Stimulated activated CD4-positive, alpha-beta T cell treated with anti-CD3 and anti-CD28 coated beads, Interleukin-4, amount 100 ng/mL, for 4 hours (primary cell): ENCODE measurements at places on chromosomes 13 and 19.

- no peak for DNase-seq
Measured at GRCh38 chr13:93001866-93002461, 224.6 kb upstream of the GPC6 start.

- no peak for DNase-seq
Measured at GRCh38 chr13:21668732-21669275, 2.1 kb upstream of the FGF9 start.

GRCh38 chr13:34352958-34353357 lies 535.0 kb downstream of the RFC3 start:
- no peak for DNase-seq

GRCh38 chr13:77544758-77545338 lies 9.3 kb downstream of the SCEL start:
- no peak for DNase-seq

GRCh38 chr19:5480427-5480836 lies 25.2 kb downstream of the ZNRF4 start:
- peak; percentile 9 for DNase-seq

DNA sequence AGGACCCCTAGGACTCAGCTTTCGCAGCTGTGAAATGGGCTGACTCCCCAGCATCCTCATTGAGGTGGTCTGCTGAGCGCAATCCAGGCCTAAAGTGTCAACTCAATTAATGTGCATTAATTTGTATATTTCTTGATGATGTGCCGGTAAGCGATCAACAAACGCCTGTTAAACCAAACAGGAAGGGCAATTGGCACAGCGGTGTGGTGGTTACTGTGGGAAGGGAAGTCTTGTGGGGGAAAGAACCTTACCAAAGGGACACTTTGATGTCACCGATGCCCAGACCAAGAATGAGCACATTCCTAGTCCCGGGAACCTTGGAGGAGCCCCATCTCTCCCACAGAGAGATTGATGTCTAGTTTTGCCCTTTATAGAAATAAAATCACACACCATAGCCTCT lies 1.6 kb downstream of the JAK3 start:
- no peak for DNase-seq

DNA sequence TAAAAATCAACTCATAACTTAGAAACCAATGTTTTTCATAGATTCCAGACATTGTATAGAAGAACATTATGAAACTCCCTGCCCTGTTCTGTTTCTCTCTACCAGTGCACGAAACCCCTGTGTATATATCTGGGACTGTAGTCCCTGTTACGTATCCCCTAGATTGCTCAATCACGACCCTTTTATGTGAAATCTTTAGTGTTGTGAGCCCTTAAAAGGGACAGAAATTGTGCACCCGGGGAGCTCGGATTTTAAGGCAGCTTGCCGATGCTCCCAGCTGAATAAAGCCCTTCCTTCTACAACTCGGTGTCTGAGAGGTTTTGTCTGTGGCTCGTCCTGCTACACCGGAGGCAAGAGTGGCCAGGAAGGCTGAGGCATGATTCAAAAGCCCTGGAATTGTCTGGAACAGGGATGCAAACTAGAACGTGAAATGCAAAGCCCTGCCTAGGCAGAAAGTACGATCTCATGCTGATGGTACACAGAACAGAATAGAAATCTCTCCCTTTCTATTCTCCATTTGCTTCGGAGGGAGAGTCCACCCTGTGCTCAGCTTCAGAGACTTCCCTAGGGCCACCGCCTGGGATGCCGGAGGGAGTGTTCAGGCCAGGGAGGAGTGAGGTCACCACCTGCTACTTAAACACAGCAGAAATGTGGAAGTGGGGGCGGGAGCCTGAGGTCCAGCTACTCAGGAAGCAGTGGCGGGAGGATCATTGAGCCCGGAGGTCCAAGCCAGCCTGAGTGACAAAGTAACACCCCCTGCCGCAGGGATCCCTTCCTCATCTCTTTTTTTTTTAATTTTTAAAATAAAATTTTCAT lies 758 bp upstream of the ZNF888 start:
- no peak for DNase-seq

GRCh38 chr13:100508455-100508854 lies 80.1 kb downstream of the GGACT start:
- no peak for DNase-seq

- no peak for DNase-seq
Measured at GRCh38 chr19:6279620-6279930, 200 bp downstream of the MLLT1 start.

DNA sequence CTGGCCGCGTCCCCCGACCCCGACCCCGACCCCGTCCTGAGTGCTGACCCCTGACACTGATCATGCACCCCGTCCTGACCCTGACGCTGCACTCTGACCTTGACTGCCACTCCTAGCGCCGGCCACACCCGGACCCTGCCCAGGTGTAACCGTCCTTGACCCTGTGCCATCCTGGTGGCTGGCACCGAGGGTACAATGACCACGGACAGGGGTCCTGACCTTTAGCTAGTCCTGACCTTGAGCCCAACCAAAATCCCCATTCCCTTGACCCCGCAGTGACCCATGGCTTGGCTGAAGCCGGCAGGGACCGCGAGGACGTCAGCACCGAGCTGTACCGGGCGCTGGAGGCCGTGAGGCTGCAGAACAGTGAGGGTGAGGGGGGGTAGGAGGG lies 25.9 kb downstream of the CLEC4M start:
- no peak for DNase-seq

- no peak for DNase-seq
Measured at GRCh38 chr13:84352946-84353345, 470.7 kb upstream of the SLITRK1 start.

- no peak for DNase-seq
Measured at GRCh38 chr19:21581646-21582240, 76.3 kb downstream of the ZNF429 start.

GRCh38 chr13:87810391-87810801 lies 139.2 kb downstream of the SLITRK5 start:
- DNase-seq: no peak

DNA sequence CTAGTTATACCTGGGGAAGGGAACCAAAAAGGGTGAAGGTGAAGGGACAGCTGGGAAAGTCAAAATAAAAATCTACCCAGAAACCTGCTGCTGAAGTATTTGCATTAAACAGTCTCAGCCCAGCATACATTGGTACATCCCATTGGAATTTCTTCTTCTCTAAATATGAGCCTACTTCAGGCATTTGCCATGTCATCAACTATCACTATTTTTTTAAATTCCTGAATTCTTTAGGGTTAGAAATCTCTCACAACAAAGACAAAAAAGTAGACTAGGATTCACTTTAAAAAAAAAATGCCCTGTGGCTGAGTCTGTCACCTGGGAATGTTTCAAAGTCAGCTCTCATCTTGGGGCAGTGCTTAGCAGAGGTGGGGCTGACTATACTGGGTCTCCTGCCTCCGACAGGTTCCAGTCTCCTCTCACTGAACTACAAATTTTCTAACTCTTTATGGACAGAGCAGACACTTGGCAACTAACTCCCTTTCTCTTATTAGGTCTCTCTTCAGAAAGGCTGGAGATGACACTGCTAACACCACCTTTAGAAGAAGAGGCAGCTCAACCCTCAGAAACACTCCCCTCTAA lies 141.2 kb downstream of the LHFPL6 start:
- no peak for DNase-seq

GRCh38 chr19:45526143-45526542 lies 18.9 kb downstream of the VASP start:
- DNase-seq: no peak

DNA sequence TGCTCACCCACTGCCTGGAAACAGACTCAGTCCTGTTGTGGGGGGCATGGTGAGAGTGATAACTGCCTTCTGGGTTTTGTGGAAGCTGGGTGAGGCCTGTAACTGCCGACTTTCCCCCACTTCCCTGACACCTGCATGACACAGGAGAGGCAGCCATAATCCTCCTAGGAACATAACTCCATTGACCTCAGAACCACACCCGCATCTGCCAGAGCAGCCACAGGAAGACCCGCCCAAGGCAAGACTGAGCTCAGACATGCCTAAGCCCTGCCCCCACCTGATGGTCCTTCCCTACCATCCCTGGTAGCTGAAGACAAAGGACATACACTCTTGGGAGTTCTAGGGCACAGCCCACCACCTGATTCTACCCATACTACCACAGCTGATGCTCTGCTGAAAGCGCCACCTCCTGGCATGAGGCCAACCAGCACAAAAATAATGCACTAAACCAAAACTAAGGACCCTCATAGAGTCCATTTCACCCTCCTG lies 326.7 kb downstream of the RBM26 start:
- no peak for DNase-seq

GRCh38 chr19:28137772-28138171 lies 1075.2 kb downstream of the UQCRFS1 start:
- no peak for DNase-seq

GRCh38 chr13:30113551-30113950 lies 193.8 kb downstream of the KATNAL1 start:
- DNase-seq: no peak

GRCh38 chr13:73204952-73205351 lies 146.1 kb downstream of the KLF5 start:
- no peak for DNase-seq

DNA sequence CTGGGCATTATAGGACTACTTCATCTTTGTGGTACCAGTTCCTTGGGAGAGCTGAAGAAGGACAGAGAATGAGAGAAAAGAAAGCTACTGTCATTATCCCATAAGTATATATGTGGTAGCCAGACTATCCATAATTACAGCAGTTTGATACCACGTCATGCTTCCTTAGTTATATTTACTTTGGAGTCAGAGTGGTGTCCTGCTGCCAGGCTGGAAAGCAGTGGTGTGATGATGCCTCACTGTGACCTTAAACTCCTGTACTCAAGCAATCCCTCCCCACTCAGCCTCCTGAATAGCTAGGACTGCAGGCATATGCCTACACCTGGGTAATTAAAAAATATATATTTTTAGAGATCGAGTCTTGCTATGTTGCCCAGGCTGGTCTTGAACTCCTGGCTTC lies 57.8 kb downstream of the WTIP start:
- DNase-seq: no peak

DNA sequence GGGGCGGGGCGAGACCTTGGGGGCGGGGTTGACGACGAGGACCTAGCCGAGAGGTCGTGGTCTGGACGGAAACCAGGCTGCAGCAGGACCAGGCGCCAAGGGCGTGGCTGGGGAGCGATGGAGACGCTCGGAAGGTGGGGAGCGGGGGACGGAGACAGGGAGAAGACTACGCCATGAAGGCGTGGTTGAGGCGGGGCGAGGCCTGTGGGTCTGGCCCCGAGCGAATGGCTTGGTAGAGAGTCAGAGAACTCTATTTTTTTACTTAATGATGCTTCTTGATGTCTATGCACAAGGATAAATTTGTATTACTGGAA lies 674 bp upstream of the FBXL12 start:
- DNase-seq: no peak

DNA sequence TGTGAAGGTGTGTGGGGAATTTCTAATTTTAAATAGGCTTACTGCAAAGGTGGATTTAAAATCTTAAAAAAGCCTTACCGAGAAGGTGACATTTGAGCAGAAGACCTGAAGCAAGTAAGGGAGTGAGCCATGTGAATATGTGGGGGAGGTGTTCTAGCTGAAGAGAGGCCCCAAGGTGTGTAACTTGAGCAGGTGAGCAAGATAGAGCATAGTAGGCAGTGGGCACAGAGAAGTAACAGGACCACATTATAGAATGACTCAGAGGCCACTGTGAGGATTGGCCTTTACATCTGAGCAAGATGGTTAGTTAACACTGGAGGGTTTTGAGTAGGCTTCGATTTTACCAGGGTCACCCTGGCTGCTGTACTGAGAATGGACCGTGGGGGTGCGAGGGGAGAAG lies 22.6 kb downstream of the TM9SF2 start:
- DNase-seq: no peak

DNA sequence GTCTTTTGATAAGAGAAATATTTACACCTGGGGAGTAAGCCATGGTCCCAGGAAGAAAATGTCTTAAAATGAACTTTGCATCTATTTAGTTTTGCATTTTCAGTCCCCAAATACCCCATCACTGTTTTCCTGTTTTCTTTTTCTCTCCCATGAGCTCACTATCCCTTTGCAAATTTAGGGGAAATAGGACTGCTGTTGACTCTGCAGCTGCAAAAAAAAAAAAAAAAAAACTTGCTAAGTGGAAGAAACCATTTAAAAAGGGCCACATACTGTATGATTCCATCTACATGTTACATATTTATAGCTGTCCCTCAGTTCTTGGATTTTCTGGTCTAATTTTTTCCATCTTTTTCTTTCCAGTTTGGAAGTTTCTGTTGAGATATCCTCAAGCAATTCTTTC lies 98.2 kb upstream of the SERP2 start:
- no peak for DNase-seq

DNA sequence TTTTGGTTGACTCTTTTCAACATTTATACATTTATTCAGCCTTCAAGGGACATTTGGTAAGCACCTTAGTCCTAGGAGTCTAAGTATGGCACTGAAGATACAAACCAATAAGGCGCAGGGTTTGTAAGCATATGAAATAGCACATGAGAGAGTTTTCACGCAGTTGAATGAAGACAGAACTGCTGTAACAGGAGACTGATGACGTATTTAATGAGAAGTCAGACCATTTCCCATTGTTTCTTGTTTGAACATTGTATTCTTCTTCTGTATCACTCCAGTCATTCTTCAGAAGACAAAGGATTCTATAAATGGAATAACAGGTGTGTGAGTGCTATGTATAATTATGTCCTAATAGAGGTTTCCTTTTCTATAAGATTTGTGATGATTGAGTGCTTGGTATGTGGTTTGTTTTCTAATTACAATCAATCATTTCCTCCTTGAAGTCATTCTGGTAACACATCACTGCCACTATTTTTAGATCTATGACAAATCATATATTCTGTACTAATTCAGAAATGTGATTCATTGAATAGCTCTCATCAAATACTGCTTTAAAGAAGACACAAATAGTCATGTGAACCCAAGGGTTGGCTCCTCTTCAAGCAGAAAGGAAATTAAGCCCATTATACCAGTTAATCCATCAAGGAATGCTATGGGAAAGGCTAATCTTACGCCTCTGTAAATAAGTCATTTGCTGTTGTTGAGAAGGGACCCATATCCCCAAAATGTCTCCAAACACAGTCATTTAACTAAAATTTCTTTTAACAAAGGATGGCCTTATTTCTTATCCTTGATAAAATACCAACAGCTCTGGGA lies 222.8 kb upstream of the NBEA start:
- no peak for DNase-seq

GRCh38 chr13:64551755-64552154 lies 2678.4 kb downstream of the PCDH9 start:
- DNase-seq: no peak

GRCh38 chr13:30551189-30551588 lies 66.5 kb upstream of the USPL1 start:
- no peak for DNase-seq

DNA sequence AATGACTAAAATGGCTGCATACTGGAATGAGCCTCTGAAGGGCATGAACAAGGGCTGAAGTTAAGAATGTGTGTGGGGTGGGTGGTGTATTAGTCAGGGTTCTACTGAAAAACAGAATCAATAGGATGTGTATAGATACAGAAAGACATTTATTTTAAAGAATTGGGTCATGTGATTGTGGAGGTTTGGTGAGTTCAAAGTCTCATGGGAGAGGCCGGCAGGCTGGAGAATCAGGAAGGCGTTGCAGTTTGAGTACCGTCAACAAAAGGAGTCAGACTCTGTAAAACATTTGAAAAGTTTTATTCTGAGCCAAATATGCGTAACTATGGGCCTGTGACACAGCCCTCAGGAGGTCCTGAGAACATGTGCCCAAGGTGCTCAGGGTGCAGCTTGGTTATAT lies 24.5 kb upstream of the CYSLTR2 start:
- no peak for DNase-seq
